ENCODE measurements at places on chromosomes 4 and X. TPM values are rescaled to one million over a fixed set of nuclear protein-coding genes. Genes with fewer than 3 reads are reported as not detected.

- DNase-seq, result no peak
These were observed 36.5 kb upstream of the GLRA3 start for GRCh38 chr4:174865418-174865985.

The BEND4 gene
- 8.8 TPM for total RNA-seq

GRCh38 chrX:10054396-10054795 is 87.2 kb downstream of the CLDN34 start:
- DNase-seq, result no peak

DNA sequence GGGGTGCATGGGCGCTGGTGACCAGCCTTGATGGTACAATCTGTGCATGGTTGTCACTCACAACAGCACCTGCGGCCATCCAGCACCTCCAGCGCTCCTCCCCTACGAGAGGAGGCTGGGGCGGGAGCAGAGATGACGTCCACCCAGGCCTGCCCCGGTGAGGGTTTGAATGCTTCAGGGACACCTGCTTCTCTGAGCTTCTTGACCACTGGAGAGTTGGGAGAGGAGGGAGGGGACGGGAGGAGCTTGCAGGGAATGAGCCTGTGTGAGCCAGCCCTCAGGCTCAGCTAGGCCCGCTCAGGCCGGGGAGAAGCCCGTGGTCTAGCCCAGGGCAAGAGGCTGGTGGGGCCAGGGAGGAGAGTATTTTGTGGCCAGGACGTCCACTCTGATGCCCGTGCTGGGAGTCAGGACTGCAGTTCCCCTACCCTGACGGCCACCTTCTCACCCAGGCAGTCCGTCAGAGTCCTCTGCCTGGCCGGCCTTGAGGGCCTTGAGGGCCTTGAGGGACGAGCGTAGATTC is 59.2 kb downstream of the CPZ start:
- no peak for DNase-seq

The RBM47 gene
- total RNA-seq, result 116 TPM

The HSD17B13 gene
- 0.11 TPM for total RNA-seq

- DNase-seq, result no peak
These were observed 181.9 kb downstream of the PABPC4L start for GRCh38 chr4:134019657-134020056.

GRCh38 chrX:119236623-119237561 is 807 bp downstream of the PGRMC1 start:
- peak; percentile 46 for DNase-seq

GRCh38 chr4:119894650-119895208 is 171.9 kb downstream of the MAD2L1 start:
- no peak for DNase-seq

The TRIM61 gene
- 0.14 TPM for total RNA-seq

- DNase-seq, result no peak
These were observed 56.4 kb downstream of the PHKA2 start for GRCh38 chrX:18927558-18927957.

- DNase-seq, result no peak
These were observed 11.6 kb downstream of the BLTP1 start for GRCh38 chr4:122163767-122164166.

GRCh38 chr4:121686255-121686654 is 10.5 kb downstream of the ANXA5 start:
- DNase-seq, result no peak

The CNKSR2 gene
- total RNA-seq, result 5.9 TPM

GRCh38 chrX:96838537-96838936 is 45.2 kb upstream of the RPA4 start:
- no peak for DNase-seq

DNA sequence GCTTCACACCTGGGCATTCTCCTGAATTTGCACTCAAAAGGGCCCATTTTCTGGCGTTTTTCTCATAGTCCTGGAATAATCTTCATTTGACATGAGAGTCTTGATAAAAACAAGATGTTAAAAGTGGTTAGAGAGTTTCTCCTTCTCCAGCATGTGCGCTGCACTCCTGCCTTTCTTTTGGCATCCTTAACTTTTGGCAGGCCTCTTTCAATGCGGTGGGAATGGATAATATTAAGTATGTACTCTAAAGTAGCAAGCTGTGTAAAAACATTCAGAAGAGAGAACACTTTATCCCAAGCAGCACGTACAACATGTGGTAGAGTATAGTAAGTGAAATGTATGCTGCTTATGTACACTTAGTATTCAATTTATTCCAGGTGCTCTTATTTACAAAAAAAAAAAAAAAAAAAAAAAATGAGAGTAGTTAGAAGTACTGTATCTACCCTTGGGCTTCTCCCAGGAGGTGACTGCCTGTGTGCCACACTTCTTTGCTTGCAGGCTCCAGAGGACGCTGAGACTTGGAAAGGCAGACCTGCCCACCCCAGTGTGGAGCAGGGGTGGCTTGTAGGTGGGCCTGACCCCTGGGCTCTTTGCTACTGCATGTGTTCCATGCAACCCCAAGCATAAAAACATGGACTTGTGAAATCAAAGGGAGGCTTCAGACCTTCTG is 3.9 kb downstream of the FGF2 start:
- DNase-seq, result no peak

- no peak for DNase-seq
These were observed 1730.3 kb upstream of the TENM3 start for GRCh38 chr4:180512801-180513475.

GRCh38 chr4:184448821-184449220 is 25.5 kb downstream of the IRF2 start:
- DNase-seq, result no peak

DNA sequence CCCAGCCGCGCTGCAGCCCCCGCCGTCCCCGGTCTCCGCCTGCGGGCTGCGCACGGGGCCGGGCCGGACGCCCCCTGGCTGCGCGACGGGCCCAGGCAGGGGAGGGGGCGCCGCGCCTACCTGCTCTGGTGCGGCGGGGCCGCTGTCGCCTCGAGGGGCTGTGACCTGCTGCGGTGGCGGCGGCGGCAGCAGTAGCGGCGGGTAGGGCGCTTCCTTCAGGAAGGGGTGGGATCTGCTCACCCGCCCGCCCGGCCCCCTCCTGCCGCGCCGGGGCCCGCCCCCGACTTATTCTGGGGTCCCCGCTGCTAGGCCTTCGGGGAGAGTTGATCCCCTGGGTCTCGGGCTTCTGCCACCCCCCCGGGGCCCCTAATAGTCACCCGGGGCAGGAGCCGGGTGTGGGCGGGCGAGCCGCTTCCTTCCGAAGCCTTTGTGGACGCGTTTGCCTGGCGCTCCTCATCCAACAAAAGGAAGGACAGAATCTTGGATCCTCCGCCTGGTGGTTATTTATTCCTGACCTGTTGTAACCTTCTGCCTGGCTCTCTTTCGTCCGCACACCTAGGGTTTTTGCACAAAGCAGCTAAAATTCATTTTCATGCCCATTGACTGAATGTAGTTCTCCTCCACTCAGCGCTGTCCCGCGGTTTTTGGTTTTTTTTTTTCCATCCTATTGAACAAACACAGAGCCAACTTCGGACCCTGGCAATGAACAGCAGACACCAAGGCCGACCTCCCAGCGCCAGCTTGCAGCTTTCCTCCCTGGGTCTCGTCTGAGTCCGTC is at the start of gene TMEM150C:
TMEM150C (minus strand) TSS at position 203 of the 778 bp plus-strand sequence. CDS start 57,331 bp downstream, outside the sequence.
- peak; percentile 90 for DNase-seq

GRCh38 chr4:89056953-89057398 is at the start of gene FAM13A:
Gene FAM13A, minus strand, starts transcription at chr4:89057185. Its CDS starts 221 bp downstream, at chr4:89056964.
- DNase-seq, result peak; percentile 60

The PRAF2 gene
- total RNA-seq, result 6.3 TPM

DNA sequence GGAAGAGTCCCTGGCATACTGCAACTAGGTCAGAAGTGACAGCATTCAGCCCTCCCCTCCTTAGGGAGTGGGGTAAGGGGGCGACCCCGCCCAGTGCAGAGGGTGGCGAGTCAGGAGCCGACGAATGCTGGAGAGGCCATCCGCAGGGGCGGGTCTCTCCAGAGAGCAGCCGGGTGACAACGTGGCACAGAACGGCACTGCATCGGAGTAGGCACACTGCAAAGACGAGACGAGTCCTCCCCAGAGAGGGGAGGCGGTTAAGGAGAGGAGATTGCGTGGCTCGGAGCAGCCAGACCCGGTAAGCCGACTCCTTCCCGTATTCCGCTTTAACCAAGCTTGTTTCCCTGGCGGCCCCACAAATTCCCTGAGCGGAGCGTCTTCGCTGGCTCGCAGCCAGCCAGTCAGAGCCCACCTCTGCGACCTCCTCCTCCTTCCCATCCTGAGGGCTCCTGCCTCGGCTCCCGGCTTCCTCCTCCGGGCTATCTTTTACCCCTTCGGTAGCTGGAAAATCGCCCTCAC is 54.9 kb downstream of the LINC00632 start:
- peak; percentile 68 for DNase-seq
